Fibroblast of pulmonary artery (primary cell): ENCODE measurements at places on chromosomes 1 and 21.

DNA sequence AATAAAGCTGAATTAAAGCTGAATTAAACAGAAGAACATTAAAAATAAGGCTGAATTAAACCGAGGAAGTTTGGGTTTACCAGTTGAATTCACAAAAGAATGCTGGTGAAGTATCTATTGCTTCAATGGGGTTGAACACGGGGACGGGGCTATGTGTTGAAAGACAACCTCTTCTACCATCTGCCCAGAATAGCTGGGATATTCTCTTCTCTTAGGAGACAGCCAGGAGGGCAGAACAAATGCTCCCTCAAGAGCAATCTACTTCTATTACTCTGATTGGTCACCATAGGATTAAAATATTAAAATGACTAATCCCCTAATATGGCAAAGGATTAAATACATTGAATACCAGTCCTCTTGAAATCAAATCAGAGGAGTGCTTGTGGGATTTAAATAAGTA, 68.4 kb downstream of the LPGAT1 start:
- DNase-seq: no peak

GRCh38 chr1:114384922-114385321, 126.1 kb downstream of the TRIM33 start:
- DNase-seq: no peak

DNA sequence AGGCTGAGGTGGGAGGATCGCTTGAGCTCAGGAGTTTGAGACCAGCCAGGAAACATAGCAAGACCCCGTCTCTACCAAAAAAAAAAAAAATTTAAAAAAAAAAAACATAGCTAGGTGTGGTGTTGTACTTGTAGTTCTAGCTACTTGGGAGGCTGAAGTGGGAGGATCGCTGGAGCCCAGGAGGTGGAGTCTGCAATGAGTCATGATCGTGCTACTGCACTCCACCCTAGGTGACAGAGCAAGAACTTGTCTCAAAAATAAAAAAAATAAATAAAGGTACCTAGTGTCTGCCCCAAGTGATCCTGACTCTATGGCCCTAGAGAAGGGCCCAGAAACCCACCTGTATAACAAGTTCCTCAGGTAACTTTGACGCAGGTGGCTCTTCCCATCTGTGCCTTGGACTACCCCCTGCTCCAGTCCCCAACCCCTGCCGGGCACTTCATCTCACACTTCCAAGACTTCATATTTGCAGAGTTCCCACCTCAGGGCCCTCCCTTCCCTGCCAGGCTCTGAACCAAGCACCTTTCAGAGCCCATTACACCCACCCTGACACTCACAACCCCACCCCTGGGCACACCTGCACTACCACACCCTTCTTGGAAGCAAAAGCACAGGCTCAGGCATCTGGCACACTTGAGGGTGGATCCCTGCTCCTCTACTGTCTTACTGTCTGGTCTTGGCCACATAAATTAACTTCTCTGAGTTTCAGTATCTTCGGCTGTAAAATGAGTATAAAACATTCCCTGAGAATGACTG, 80.2 kb upstream of the KLHDC7A start:
- DNase-seq: no peak

DNA sequence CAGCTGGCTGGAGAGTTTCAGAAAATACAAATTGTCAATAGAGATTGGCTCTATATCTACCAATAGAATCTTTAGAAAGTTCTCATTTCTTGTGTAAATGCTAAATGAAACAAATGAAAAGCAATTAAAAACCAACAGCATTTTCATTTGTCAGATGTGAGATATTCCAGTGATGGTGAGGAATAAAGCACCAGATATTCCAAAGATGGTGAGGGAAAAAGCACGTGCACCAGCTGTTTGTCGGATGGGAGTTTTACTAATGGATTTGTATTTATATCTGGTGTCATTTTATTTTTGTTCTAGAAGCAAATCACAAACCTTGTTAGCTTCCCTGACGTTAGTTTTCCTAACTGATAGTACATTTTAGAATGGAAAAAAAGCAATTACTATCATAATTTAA, 188.8 kb downstream of the PCP4 start:
- no peak for DNase-seq

DNA sequence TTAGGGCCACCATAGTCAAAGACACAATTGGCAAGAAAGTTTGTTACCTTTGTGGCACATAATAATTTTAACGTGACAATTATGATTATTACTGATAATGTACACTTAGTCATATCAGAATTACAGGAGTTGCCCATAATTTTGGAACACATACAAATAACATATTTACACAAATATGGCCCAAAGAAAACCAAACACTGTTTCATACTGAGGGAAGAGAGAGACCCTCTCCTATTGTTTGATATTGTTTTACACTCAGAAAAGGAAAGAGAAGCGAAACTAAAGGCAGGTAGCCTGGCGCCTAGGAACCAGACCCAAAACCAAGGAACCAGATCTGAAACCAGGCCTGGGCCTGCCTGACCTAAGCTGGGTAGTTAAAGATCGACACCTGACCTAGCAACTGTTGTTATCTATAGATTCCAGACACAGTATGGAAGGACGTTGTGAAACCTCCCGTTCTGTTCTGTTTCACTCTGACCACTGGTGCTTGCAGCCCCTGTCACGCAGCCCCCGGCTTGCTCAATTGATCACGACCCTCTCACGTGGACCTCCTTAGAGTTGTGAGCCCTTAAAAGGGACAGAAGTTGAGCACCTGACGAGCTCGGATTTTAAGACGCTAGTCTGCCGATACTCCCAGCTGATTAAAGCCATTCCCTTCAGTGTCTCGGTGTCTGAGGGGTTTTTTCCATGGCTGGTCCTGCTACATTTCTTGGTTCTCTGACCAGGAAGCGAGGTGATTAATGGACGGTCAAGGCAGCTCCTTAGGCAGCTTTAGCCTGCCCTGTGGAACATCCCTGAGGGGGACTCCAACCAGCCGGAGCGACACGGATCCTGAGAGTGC, 27.9 kb downstream of the C1orf115 start:
- no peak for DNase-seq

DNA sequence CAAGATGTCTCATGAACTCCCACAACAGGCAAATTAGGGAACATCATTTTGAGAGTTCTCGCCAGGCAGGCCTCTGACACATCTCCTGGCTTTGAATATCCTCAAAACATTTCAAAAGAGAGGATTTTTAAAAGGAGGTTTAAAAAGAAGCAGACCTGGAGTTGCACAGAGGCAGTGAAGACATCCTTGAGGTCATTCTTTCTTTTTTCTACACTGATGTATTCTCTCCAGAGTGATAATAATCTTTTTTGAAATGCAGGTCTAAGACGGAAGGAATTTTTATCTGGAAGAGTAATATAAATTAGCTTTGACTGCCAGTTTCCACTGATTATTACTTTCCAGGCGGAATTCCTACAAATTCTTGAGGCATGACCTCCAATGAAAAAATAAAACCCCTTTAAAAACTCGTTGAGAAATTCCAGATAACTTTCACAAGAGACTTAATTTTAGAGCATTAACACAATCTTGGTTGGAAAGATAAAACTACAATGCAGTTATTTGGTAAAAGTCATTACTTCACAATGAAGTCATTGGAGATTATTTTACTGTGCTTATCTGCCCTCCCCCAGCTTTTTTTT, 125.0 kb downstream of the LYPLAL1 start:
- peak; percentile 88 for DNase-seq

DNA sequence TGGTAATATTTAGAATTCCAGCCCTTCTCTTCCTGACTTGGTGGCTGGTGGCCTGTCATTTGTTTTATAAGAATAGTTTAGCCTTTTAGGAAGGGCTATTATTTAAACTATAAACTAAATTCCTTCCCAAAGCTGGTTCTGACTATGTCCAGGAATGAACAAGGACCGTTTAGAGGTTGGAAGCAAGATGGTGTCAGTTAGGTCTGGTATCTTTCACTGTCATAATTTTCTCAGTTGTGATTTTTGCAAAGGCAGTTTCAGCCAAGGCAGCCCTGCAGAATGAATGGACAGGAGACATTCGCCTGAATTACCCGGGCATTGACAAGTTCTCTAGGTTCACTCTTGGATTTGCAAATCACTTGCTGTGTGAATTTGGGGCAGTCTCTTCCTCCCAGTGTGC, 67.2 kb downstream of the TLR5 start:
- DNase-seq: no peak

DNA sequence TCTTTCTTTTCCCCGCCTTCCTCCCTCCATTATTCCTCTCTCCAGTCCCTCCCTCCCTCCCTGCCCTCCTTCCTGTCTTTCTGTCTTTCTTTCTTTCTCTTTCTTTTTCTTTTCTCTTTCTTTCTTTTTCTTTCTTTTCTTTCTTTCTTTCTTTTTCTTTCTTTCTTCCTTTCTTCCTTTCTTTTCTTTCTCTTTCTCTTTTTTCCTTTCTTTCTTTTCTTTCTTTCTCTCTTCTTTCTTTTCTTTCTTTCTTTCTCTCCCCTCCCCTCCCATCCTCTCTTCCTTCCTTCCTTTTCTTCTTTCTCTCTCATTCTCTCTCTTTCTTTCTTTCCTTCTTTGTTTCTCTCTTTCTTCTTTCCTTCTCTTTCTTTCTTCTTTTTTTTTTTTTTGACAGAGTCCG, 402.2 kb upstream of the PLXNA2 start:
- DNase-seq: no peak

- peak; percentile 44 for DNase-seq
Measured at GRCh38 chr1:29398431-29398830, 162.1 kb downstream of the PTPRU start.

DNA sequence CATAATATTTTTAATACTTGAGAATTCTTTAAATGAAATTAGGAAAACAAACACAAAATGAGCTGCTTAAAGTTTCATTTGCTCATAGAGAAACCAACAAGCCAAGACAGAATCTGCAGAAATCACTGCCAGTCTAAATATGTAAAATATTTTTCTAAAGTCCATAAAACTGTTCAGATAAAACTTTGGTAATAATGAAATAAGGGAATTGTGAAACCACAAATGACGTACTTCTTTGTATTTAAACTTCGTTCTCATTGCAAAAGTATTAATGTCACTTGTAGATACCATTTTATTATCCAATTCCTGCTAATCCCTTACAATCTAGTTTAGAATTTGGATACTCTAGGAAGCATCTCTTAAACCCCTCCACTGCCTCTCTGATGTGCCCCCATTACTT, 234.5 kb upstream of the NEGR1 start:
- DNase-seq: peak; percentile 27

DNA sequence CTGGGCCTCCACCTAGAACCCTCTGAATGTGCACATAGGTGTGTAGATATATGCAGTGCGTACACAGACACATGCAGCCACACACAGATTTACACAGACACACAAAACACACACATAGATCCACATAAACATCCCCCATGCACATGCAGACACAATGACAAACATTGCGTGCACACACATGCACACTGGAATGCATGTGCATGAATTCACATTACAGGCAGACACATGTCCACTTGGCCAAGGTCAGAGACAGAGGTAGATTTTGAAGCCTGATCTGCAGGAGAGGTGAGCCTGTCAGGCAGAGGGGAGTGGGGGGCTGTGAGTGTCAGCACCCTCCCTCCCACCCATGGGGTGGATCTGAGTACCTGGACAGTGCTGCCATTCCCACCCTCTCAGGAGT, 338.5 kb downstream of the PTPRU start:
- no peak for DNase-seq

- DNase-seq: no peak
Measured at GRCh38 chr1:28132171-28133167, 44.0 kb downstream of the PTAFR start.

DNA sequence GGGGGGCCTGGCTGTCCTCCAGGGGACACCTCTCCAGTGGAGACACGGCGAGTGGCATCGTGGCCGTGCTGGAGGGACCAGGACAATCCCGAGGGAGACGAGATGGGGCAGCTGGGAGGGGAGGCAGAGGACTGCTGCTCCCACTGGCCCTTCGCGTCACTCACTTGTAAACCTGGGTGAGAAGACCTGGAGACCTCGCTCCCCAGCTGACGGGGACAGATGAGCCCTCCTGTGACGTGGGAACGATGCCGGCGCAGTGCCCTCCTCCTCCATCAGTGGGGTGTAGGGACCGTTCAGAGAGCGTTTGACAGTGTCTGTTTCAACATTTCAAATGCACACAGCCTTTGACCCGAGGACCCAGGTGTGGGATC, 4.6 kb downstream of the SPATC1L start:
- no peak for DNase-seq

- no peak for DNase-seq
Measured at GRCh38 chr1:96481409-96481808, 240.2 kb upstream of the PTBP2 start.

DNA sequence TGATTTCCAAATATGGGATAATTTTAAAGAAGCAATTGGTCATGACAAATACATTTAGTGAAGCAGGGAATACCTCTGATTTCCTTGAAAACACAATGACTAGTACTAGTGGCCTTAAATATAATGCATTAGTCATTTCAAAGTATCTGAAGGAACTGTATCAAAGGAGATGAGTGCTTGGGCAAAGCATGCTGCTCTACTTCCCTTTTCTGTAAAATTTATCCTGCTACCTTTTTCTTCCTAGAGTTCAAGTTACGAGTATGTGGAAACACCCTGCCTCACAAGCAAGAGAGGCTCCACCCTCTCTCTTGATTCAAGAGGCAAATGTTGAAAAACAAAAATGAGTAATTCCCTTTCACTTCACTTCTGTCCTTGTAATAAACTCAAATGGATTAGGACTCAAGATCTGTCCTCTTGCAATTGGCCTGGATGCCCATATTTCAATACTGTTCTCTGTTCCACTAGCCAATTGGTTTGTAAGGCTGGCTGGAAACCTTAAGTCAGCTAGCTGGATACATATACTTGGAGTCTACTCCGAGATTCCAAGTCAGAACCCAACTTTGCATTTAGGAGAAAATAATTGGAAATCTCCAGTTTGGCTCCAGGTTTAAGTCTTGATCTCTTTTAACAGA, 92.5 kb downstream of the CDC42BPA start:
- peak; percentile 79 for DNase-seq

GRCh38 chr1:228510101-228510802, 23.1 kb downstream of the RNF187 start:
- DNase-seq: no peak

DNA sequence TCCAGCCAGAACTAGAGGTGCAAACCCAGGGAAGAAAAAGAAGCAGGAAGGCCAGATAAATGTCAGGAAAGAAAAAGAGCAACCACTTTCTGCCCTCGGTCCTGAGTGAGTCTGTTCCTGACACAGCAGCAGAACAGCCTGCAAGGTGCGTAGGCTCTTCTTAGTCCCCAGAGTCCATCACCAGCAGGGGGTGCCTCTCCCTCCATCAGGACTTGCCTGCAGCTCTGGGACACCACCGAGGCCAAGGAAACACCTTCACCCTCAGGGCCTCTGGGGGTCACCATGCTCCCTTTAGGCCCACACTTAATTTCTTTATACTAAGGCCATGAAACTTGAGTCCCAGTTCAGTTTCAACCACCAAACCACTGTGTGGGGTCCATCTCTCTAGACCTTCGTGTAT, 43.7 kb upstream of the NFASC start:
- DNase-seq: no peak

DNA sequence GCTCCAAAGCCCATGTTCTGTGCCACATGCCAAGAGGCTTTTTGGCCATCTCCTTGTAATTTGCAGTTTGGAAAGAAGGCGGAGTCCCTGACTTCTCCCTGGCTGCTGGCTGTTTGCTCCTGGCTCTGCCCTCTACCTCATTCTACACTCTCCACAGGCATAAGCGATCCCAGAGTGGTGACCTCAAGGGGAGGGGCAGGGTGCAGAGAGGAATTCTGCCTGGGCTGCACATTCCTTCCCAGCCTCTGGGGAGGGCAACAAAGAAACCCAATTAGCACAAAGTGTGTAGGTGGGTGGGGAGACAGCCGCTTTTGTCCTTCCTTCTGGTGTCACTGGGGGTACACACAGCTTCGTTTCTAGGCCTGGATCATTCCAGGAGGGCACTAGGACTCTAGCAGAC, 95.3 kb downstream of the HIVEP3 start:
- DNase-seq: no peak
